ENCODE measurements at places on chromosomes 1 and 21.

- peak; percentile 98 for DNase-seq
These were observed at the start of gene MKNK1 for GRCh38 chr1:46603858-46604549. Gene MKNK1 (minus strand): TSS chr1:46604268. CDS start chr1:46583327, 20,941 bp downstream.

DNA sequence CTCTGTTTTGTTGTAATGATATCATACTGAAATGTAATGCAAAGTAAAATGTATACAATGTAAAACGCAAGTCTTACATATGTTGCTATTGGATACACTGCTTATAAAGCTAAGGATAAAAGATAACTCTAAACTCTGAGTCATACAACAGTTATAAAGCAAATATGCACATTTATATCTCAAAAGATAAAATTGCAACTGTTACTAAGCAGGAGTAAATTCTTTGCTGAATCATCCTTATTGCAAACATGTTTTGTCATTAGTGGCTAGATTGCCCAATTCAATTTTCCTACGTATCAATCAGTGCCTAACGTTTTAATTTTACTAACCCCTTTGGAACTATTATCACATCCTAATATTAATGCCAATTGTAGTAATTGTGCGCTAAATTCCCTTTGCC, 762.9 kb downstream of the LTN1 start:
- no peak for DNase-seq

- no peak for DNase-seq
These were observed 46.5 kb upstream of the TENT5B start for GRCh38 chr1:27058966-27059669.

DNA sequence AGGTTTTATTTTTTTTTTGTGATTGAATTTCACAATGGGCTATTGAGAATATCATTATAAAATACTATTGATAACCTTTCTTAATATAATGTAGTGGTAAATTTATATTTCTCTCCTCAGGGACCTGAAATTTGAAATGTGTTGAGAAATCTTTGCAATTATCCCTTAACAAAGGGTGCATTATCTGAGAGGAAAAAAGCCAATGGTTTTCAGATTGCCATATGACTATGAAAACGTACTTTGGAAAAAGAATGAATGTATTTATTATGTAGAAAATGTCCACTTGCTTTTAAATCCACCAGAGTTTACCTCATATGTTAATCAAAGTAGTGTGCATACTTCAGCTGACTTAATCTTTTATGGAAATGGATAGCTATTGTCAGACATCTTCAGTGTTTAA, 441.1 kb downstream of the AMY1C start:
- DNase-seq: no peak

- DNase-seq: no peak
These were observed 44.0 kb downstream of the EDN2 start for GRCh38 chr1:41440321-41441085.

- no peak for DNase-seq
These were observed 197.8 kb downstream of the VAV3 start for GRCh38 chr1:107767156-107767582.

DNA sequence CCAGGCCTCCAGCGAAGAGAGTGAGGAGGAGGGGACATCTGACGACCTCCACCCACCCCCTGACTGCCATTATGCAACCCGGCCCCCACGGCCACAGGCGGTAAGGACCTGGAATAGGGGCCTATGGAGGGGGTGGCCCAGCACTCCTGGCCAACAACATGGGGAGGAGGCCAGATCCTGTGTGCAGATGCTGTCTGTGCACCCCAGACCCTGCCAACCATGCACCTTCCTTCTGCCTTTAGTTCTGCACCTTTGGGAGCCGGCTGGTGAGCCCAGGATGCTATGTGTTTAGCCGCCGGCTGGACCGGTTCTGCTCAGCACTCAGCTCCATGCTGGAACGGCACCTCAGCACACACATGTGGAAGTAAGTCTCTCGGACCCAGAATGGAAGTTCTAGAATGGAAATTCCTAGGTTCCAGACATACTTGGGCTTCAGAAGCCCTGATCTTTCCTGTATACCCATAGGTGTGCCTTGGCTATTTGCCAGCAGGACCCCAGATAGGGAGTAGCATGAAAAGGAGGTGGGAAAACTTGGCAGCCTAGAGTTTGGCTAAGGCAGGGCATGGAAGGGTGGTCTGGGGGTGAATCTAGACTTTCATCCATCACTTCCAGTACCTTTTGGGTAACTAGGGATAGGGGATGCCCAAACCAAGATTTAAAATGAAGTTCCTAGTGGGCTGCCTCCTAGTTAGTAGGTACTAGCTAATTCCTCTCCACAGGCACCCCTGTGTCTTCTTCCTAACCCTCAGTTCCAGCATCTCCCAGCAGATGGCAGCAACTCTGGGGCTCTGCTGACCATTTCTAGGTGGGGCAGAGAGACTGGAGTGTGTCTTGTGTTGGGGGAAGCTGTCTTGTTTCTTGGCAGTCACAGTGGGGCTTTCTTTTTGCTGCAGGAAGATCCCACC, 3.6 kb upstream of the CYB561D1 start:
- peak; percentile 64 for DNase-seq

GRCh38 chr21:15441992-15442391, 287.8 kb upstream of the USP25 start:
- DNase-seq: no peak

GRCh38 chr1:185804206-185804605, 70.0 kb downstream of the HMCN1 start:
- DNase-seq: no peak

GRCh38 chr1:82564333-82564732, 763.6 kb downstream of the ADGRL2 start:
- no peak for DNase-seq

DNA sequence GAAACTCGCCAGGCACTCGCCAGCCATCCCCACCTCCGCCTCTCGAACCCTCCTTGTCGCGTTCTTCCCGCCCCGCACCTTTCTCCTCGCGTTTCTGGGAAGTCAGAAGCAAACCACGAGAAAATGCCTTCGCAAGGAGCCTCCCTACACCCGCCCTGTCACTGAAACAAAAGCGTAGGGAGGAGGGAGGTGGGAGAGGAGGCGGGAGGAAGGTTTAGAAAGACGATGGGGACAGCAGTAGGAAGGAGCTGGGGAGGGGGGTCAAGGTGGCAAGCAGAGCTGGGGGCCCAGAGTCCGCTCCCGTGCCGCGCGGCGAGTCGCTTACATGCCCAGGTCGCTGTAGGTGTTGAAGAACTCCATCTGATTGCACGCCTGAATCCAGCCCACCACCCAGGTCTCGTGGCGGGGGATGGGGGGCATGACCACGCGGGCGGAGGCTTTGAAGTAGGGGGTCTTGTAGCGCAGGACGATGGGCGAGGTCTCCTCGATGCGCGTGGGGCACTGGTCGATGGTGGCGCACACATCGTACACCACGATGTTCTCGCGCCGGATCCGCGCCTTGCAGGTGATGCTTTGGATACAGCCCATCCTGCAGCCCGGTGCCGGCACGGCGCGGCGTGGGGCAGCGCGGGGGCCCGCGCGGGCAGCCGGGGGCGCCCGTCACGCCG, 1.0 kb downstream of the FAM78B start:
- DNase-seq: no peak

DNA sequence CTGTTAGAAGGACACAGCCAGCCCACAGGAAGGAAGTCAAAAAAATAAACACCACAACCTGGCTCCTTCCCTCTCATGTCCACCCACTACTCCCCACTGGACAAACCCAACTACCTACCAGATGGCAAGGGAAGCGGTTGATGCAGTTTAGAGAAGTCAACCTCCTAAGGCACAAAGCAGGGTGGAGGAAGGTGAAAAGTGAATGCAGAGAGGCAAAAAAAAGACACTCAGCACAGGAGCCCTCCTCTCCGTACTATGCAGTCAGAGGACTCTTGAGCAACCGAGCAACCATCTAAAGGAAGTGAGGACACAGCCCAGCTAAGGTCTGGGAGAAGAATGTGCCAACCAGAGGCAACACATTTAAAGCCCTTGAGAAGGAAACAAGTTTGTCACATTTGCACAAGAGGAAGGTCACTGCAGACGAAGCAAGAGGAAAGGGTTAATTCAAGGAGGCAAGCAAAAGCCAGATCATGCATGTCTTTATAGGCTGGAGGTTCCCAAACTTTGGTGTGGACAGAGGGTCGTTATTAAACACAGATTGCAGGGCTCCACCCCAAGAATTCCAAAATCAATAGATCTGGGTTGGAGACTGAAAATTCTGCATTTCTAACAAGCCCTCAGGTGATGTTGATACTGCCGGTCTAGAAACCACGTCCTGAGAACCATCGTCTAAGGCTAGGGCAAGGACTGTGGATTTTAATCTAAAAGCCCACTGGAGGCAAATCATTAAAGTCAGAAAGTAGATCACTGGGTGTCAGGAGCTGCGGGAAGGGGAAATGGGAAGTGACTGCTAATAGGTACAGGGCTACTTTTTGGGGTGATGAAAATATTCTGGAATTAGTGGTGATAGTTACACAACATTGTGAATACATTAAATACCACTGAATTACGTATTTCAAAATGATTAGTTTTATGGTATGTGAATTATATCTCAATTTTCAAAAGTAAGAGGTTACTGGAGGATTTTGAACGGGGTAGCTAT, 19.7 kb downstream of the TP53BP2 start:
- no peak for DNase-seq

DNA sequence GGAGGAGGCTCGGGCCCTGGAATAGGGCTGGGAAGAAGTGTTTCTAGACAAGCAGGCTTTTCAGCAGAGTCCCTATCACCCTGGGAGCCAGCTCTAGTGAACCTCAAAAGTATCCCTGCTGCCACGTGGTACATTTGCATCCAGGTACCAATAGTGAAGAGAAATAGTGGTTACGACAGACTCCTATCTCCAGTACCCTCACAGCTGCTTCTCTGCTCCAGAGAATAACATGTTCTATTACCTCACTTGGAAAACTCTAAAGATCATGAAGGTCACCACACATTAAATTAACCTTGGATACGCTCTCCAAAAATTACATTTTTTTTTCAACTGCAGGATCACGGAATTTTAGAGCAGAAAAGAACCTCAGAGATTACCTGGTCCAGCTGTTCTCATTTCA, 230.4 kb upstream of the PLD5 start:
- no peak for DNase-seq

DNA sequence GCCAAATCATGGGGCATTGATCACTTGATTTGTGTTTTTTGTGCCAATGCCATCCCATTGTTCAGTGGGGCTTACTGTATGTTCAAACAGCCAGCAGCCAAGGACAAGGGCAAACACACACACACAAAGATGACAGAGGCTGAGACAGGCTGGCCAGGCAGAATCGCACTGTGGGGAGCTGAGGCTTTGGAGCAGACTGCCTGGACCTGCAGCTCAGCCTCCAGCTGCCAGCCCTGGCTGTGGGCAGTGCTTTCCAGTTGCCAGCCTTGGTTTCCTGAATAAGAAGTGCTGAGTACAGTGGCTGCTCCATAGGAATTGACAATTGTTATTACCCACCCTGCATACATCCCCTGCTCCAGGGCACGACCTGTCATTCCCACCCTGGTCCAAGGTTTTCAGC, 16.9 kb upstream of the PCP4 start:
- DNase-seq: no peak

DNA sequence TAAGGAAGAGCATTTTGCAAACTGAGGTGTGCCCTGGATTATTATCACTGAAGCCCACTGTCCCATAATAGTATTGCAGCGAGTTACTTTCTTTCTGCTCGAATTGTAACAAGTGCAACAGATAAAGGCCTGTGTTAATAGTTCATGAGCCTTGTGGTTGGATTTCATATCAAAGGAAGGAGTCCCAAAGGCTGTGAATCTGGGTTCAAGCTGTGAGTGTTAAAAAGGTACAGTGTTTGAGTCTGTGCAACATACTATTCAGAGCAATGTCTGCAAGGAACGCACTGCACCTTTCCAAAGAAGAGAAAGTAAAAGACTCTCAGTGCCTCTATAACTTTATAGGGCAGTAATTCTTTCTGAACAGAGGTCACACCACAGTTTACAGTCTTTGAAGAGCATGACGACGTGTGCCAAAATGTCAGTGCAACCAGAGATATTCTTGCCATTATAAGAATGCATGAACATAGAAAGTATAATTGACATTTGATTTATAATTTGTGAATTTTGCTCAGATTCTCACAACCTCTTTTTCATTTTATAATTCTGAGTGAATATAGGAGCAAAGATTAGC, 79.1 kb downstream of the CDC7 start:
- no peak for DNase-seq

GRCh38 chr1:64073705-64074104, 129.7 kb upstream of the UBE2U start:
- no peak for DNase-seq

- no peak for DNase-seq
These were observed 91.9 kb downstream of the COLGALT2 start for GRCh38 chr1:183945428-183946319.

- DNase-seq: no peak
These were observed 10.9 kb upstream of the VAV3 start for GRCh38 chr1:107975851-107976250.

- DNase-seq: peak; percentile 59
These were observed 9.8 kb upstream of the TSPAN2 start for GRCh38 chr1:115098979-115099692.

- no peak for DNase-seq
These were observed 24.2 kb downstream of the MTARC1 start for GRCh38 chr1:220810963-220811362.

DNA sequence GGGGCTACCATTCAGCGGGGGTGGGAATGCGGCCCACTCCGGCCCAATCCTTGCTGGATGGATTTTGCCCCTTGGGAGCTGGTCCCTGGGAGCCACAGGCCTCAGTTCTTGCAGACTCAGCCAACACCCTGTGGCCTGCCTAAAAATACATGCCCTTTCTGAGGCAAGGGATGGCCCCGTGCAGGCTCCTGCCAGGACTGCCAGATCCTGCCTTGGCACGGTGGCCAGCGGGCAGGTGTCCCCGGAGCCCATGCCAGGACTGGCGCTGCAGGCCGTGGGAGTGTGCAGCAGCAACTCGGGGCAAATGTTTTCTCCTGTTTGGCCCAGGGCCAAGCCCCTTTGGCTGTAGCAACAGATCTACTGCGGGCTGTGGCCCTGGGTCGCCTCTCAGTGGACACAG, 1.6 kb upstream of the PANK4 start:
- no peak for DNase-seq

- DNase-seq: no peak
These were observed 277.8 kb downstream of the LTN1 start for GRCh38 chr21:28714777-28715464.

DNA sequence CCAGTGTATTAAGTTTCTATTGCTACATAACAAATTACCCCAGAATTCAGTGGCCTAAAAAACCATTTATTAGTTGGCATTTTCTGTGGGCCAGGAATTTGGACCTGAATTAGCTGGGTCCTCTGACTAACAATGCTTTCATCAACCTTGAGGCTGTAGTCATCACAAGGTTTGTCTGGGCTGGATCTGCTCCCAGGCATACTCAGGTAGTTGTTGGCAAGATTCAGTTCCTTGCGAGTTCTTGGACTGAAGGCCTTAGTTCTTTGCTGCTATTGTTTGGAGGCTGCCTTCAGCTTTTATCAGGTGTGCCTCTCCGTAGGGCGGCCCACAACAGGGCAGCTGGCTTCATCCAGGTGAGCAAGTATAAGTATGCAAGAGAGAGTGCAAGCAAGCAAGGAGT, 31.4 kb upstream of the DEPDC1 start:
- DNase-seq: no peak

GRCh38 chr1:51729824-51730301, 113.0 kb downstream of the OSBPL9 start:
- DNase-seq: no peak

GRCh38 chr1:87642581-87643221, 314.0 kb downstream of the LMO4 start:
- DNase-seq: no peak

GRCh38 chr21:32281531-32281930, 2.7 kb upstream of the MIS18A start:
- no peak for DNase-seq

GRCh38 chr21:34567604-34568155, 47.2 kb downstream of the RCAN1 start:
- DNase-seq: no peak

All from activated effector memory CD4-positive, alpha-beta T cell treated with Interleukin-2 at 50 U/mL for 16 hours (primary cell).